ENCODE measurements at places on chromosomes 16 and 17.

- no peak for DNase-seq
Observed at GRCh38 chr17:76735006-76735405, 2.1 kb downstream of the SRSF2 start.

DNA sequence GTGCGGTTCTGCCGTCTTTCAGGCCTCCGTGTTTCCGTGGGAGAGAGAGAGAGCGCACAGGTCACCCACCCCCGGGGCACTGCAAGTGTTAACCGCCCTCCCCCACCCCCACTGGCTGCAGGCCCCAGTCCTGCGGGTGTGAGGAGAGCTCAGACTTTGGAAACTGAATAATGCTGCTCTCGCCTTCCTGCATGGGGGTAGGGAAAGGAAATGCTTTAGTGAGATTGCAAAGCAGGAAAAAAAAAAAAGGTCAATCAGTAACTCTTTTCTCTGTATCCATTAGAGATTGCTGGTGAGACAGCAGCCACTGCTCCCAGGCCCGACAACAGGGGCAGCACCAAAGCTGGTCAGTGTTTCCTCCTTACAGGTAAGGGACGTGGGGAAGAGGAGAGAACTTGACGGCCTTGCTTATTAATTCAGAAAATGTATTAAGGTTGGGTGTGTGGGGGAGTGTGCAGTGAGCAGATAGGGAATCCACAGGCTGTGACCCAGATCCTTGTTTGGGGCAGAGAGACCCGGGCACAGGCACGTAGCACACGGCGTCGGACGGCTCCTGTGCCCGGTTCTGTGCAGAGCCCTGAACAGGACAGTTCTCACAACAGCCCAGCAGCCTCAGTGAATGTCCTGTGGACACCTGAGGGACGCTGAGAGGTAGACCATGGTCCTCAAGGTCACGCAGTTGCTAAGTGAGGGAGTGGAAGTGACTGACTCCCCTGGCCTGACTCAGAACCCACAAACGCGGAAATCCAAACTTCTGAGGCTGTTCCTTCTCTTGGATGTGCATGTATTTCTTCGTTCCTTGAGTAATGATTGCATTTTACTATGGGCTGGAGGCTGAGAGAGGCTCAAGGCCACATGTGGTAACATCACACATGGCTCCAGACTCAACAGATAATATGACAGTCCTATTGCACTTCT, 156.5 kb downstream of the FOXL1 start:
- no peak for DNase-seq

- no peak for DNase-seq
Observed at GRCh38 chr16:57999366-57999970, 1.0 kb downstream of the ZNF319 start.

- DNase-seq, result no peak
Observed at GRCh38 chr16:76176153-76176552, 101.0 kb upstream of the CNTNAP4 start.

DNA sequence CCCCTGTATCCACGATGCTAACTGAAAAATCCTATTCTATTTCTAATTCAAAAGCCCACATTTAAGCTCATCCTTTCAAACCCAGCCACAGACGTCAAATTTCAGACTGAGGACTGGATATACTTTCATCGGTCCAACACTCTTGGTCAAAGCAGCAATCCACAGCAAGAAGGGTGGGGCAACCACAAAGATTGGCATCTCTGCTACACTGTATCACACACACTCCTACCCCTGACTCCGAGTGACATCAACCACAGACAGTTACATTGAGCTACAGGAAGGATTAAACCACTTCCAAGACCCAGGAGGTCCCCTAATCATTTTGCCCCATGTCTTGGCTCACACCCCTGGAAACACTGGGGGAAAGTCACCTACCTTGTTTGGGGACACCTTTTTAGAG, 61.3 kb downstream of the GRIN2A start:
- DNase-seq, result no peak

- no peak for DNase-seq
Observed at GRCh38 chr17:17142556-17142955, 63.6 kb downstream of the PLD6 start.

GRCh38 chr17:57261084-57261461, 4.8 kb downstream of the MSI2 start:
- no peak for DNase-seq

DNA sequence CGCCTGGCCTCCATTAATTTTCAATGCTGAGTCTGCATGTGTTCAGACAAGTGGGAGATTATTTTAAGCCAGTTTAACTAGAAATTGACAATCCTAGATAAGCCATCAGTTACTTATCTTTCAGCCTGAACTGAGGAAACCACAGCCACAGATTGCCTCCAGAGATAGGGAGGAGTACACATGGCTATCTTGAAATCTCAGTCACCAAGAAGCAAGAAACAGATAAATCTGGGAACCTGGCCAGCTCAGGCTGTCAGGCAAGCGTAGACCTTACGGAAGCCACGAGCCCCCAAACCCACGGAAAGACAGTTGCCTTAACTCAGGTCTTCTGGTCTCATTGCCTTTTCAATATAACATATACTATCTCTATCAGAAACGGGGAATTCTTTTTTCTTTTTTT, 2.0 kb upstream of the GLG1 start:
- no peak for DNase-seq
